ENCODE measurements at places on chromosomes 6 and 20. TPM values are rescaled to one million over a fixed set of nuclear protein-coding genes. Genes with fewer than 3 reads are reported as not detected.

The TNNC2 gene
- not detected for total RNA-seq

The TTBK1 gene
- 0.67 TPM for total RNA-seq

- DNase-seq = no peak
Observed at GRCh38 chr6:161152907-161153662, 120.8 kb downstream of the AGPAT4 start.

- no peak for DNase-seq
Observed at GRCh38 chr6:136822046-136822375, 381 bp upstream of the PEX7 start.

DNA sequence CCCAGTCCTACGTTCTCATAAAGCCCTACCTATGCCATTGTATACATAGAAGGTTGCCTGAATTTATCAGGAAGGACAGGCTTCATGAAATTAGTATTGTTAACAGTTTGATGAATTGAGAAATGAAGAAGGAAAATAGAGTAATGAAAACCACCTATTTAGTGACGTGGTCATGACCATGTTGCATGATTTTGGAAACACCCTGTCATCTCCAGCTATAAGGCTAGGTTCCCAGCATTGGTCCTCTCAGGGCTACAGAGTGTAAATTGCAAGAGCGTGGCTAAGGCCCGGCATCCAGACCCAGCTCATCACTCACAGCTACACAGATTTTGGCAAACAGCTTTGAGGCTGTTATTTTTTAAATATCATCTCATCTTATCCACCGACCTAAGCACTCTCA, 203.6 kb downstream of the MEI4 start:
- DNase-seq = no peak
